ENCODE measurements at places on chromosomes 3 and 15.

GRCh38 chr3:189909573-189909972, 211.1 kb downstream of the P3H2 start:
- no peak for DNase-seq

- no peak for DNase-seq
Observed at GRCh38 chr15:98071786-98072185, 111.3 kb downstream of the ARRDC4 start.

GRCh38 chr15:45146405-45146804, 16.6 kb downstream of the DUOX1 start:
- no peak for DNase-seq

DNA sequence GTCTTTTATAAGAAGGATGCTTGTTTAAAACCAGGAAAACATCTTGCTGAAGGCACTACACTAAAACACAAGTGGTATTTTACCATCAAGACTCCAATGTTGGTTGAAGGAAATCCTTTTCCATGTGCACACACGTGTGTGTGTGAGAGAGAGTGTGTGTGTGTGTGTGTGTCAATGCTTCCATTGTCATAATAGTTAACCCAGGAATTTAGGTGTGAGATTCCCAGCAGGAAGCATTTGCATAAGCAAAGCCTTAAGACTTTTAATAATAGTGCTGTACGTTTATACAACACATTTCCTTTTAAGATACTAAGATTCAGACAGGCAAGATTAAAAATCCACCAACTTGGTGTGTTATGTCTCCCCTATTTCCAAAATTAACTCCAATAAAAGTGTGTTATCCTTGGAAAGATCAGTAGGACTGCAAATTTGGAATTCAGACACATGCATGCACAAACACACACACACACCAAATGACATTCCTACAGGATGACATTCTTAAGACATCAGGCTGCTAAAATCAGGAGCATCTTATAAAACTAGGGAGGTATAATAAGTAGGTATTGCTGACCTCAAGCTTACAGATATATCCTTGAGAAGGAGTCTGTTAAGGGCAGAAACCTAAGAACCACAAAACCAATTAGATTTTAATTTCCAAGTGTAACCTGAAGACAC, 18.3 kb downstream of the LMCD1 start:
- DNase-seq, result no peak

DNA sequence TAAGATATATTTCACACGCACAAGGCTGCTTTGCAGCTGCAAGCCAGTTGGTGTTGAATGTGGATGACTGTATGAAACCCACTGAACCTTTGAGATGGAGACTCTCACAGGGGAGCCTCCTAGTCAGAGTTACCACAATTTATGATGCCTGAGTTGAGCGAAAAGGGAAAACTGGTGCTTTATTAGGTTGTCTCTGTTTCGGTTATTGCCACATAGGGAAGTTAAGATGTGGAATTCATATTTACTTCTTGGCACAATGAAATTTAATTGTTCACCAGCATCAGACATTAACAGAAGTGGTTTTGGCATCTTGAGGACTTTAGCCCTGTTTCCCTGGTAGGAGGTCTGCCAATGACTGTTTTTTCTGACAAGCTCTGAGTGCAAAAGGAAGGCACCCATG, 358.2 kb downstream of the SQOR start:
- DNase-seq, result no peak

- no peak for DNase-seq
Observed at GRCh38 chr15:78811825-78812183, 540 bp upstream of the ADAMTS7 start.

DNA sequence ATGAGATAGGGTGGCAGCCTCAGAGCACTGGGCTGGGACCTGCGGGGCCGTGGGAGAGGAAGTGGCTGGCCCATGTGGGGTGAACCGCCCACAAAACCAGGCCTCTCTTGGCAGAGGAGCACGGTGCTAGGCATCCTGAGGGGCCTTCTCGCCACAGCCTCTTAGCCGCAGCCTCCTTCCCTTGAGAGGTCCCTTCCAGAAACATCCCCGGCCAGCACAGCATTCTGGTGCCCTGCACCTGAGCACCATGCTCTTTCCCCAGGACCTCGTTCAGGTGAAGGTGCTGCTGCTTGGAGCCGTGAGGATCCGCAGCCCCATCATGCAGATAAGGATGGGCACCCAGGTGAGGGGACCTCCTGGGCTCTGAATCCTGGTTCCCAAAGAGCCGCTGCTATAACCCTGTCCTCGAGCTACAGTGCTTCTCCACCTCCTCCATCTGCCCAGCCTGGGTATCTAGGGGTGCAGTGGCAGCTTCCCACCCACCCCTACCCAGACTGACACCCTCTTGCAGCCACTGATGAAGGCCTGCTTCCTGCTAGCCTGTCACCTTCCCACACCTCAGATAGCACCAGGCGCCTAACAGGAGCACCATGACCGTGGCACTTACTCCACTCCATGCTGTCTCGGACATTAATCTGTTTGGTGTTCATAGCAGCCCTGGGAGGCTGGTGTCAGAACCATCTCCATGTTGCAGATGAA, 11.2 kb upstream of the TXNRD3 start:
- DNase-seq, result no peak

- no peak for DNase-seq
Observed at GRCh38 chr15:52532427-52532826, 3.7 kb upstream of the MYO5A start.

DNA sequence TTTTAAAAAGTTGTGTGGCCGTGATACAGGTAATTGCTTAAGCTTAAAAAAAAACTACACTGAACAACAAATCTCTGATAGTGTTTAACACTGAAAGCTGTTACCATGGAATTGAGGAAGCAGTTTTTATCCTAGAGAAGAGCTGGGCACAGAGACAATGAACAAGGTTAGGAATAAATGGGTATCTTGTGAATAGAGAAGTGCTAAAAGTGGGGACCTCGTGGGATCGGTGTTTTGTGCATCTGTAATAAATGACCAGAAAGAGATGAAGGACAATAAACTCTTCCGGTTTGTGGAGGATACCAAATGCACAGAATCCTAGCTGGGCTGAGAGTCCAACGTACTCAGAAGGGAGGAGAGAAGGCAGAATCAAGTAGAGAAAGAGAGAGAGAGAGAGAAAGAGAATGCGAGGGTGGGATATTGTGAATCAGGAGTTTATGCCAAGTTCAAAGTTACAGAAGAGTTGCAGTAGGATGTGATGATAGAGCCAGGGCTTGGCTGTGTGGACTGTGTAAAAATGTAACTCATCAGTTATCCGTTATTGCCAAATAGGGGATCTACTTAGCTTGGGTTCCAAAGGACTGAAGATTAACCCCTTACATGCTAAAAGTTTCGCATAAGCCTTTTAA, 148.9 kb downstream of the IL20RB start:
- DNase-seq, result no peak

GRCh38 chr3:190180268-190180667, 59.6 kb upstream of the P3H2 start:
- no peak for DNase-seq

- DNase-seq, result no peak
Observed at GRCh38 chr3:127959873-127960272, 44.8 kb downstream of the KBTBD12 start.

GRCh38 chr15:90407871-90408317, 19.9 kb downstream of the IQGAP1 start:
- no peak for DNase-seq

- DNase-seq, result peak; percentile 25
Observed at GRCh38 chr15:65887565-65887964, 18.3 kb downstream of the RAB11A start.

DNA sequence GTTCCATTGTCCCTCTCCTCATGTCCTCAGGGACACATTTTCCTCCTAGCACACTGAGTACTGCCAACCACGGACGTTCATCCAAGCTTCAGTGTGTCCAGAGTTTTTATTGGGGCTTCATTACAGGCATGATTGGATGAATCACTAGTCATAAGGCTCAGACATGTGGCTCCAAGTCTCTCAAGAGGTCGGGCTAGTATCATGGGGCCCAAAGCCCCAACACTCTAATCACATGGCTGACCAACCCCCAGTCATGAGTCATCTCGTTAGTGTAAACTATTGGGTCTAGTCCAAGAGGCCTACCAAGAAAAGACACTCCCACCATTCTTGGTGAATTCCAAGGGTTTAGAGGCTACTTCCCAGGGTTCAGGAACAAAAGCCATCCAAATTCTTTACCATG, 4.4 kb downstream of the TERC start:
- DNase-seq, result no peak

GRCh38 chr15:101174152-101174920, 77.5 kb downstream of the CHSY1 start:
- DNase-seq, result no peak

DNA sequence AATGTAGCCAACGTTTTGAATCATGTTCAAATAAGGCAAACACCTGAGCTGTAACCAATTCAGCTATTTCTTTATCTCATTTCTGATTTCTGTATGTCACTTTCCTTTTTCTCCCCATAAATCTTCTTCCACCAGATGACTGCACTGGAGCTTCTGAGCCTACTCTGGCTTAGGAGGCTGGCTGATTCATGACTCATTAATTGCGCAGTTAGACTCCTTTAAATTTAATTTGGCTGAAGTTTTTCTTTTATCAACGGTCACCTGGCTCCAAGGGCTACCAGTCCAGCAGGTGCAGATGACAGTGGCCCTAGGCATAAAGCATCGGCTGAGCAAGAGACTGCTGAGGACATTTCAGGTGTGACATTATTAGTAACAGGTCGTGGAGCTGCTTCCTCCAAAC, 39.6 kb upstream of the ITGA11 start:
- no peak for DNase-seq

DNA sequence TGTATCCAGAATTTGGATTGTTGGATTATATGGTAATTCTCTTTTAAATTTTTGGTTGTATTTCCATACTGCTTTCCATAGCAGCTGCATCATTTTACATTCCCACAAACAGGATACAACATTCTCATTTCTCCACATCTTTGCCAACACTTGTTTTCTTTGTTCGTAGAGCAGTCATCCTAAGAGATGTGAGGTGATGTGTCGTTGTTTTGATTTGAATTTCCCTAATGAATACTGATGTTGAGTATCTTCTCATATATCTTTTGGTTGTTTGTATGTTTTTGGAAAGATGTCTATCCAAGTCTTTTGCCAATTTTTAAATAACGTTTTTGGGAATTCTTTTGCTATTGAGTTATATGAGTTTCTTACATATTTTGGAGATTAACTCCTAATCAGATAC, 93.6 kb downstream of the GMNC start:
- no peak for DNase-seq

GRCh38 chr15:22945071-22945470, 35.1 kb downstream of the CYFIP1 start:
- no peak for DNase-seq

- no peak for DNase-seq
Observed at GRCh38 chr15:36499412-36500389, 79.7 kb upstream of the CDIN1 start.

GRCh38 chr15:92365906-92366305, 27.8 kb upstream of the ST8SIA2 start:
- DNase-seq, result no peak

DNA sequence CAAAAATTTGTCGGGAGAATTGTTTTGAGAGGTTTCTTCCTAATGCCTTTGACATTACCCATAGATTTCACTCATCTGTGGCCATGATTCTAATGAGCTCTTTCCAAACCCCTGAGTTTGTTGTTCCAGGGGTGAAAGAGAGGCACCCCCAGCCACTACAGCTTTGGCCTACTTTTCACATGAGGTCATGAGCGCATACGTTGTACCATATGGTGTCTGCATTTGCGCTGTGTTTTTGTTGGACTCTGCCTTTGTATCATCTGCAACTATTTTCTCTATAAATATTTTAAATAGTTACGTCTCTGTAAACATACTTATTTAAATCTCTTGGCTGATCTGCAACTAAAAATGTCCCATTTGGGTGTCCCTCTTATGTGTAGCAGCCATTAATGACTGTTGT, 107.9 kb downstream of the LRTM1 start:
- DNase-seq, result no peak

DNA sequence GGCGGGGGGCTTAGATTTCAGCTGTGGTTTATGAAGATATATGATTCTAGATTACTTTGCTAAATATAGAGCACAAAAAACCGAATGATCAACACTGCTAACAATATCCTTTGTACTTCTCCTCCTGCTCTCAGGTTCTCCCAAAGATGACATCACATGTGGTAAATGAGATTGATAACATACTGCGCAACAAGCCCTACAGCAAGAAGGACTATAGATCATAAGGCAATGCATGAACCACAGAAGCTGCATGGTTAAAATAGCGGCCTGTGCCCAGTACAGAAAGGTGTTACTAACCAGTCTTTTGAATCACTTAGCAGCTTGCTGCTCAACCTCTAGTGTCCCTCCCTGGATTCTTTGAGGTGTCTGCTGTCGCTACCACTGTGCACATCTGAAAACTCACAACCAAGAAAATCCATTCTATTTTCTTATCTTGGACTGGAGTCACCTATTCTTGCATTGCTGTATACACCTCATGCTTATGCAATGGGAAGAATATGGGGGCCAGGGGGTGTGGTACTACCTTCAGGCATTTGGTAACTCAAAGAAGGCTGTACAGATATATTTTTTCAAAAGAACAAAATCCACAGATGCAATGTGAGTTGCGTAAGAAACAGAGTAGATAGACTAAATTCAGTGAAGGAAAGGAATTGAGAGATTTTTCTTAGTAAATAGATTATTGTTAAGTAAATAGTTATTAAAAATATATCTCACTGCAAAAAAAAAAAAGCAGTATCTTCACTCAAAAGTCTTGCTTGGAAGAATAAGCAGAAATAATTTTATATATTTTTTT, 18.2 kb downstream of the SSR3 start:
- no peak for DNase-seq

- DNase-seq, result no peak
Observed at GRCh38 chr15:61449186-61449702, 220.1 kb upstream of the RORA start.

Measured in stimulated activated CD4-positive, alpha-beta T cell treated with anti-CD3 and anti-CD28 coated beads, Interleukin-12 subunit alpha, Interleukin-12 subunit beta, amount 100 ng/mL, for 48 hours (primary cell).